ENCODE measurements at places on chromosomes 2 and 18.

DNA sequence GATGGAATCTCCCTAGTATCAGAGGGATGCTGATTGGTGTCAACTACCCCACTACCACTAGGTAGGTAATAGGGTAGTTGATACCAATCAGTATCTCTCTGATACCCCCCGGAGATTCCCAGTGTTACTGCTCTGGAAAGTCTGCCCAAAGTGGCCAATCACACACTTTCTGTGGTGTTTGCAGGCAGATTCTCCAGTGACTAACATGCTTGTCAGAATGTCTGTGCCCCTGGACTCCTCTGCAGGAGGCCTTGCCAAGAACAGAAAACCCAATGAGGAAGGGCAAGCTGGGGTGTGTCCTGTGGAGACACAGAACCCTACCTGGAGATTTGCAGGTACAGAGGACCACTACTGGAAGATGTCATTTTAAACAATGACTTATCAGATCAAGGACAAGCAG, 135.1 kb downstream of the RIT2 start:
- no peak for DNase-seq

DNA sequence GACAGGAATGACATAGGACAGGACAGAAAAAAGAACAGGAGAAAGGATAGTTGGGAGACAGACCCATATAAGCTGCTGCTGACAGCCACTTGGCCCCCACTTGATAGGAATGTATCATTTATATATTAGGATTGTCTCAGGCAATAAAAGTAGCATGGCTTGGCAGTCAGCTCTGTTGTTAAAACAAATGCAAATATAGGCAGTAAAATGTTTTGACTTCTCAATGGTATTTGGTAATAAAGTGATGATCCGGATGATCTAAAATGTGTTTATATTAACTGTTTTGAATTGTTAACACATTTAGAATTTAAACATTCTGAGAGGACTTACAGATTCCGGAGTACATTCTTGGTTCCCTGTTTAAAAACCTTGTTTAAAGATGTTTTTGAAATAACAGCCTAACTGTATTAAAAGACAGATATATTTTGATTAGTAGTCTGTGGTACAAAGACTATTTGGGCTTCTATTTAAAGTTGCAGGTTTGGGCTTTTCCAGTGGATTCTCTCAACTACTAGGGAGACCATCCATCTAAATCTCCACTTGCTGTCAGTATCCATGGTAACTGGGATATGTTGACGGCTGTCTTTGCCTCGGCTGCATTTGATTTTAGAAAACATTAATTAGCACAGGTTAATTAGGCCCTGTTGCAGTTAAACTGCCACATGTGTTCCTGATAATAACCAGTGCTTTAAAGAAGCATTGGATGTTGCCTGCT, 147.6 kb downstream of the ESCO1 start:
- no peak for DNase-seq

DNA sequence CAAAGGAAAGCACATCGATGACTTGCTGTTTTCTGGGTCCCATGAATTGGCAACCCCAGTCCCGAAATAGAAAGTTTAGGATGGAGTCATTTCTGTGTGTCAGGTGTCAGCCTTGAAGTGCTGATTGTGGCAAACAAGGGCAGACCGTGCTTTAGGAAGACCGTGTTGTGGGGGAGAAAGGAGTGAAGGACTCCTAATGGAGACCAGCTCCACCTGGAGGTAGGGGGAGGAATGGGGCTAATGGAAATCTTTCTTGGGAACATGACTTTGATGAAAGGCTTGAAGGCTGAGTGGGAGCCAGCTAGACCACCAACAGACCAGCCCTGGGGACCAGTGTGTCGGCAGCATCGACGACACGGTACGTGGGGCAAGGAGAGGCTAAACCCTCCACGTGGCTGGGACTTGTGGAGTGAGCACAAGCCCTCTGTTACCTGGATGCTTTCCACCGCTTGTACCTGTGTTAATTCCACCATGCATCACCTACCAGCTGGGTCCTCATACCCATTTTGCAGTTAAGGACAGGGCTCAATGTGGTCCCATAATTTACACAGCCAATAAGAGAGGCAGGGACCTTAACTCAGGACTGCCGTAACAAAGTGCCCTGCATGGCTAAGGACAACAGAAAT, 104.2 kb downstream of the SH3BP4 start:
- no peak for DNase-seq

DNA sequence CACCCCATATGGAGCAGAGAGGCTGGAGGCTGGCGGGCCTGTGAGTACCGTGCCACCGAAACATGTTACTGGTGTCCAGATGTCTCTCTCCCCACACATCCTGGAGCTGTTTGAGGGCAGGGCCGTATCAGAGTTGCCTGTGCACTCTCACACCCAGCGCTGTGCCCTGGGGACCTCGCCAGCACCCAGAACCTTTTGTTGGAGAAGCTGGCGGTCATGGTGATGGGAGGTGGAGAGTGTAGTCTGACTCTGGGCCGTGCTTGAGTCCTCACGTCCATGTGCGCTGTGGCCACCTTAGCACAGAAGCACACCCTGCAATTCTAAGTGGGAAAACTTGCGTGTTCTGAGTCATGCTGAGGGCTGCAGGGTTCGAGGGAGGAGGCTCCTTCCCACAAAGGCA, 259.2 kb downstream of the NDUFA10 start:
- DNase-seq: no peak

DNA sequence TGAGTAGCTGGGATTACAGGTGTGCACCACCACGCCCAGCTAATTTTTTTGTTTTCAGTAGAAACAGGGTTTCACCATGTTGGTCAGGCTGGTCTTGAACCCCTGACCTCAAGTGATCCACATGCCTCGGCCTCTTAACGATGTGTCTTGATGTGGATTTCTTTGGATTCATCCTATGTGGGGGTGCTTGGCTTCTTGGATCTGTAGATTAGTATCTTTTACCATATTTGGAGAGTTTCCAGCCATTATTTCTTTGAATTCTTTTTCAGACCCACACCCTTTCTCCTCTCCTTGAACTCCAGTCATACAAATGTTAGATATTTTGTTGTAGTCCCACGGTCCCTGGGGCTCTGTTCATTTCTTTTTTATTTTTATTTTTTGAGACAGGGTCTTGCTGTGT, 6.8 kb upstream of the TOGARAM2 start:
- no peak for DNase-seq

- DNase-seq: no peak
These were observed 52.2 kb downstream of the ODC1 start for GRCh38 chr2:10395893-10396292.

GRCh38 chr2:205800773-205801172, 118.5 kb downstream of the NRP2 start:
- DNase-seq: no peak

- no peak for DNase-seq
These were observed 32.5 kb downstream of the SLC1A4 start for GRCh38 chr2:65021709-65022108.

GRCh38 chr2:153818242-153818641, 53.5 kb upstream of the GALNT13 start:
- no peak for DNase-seq

DNA sequence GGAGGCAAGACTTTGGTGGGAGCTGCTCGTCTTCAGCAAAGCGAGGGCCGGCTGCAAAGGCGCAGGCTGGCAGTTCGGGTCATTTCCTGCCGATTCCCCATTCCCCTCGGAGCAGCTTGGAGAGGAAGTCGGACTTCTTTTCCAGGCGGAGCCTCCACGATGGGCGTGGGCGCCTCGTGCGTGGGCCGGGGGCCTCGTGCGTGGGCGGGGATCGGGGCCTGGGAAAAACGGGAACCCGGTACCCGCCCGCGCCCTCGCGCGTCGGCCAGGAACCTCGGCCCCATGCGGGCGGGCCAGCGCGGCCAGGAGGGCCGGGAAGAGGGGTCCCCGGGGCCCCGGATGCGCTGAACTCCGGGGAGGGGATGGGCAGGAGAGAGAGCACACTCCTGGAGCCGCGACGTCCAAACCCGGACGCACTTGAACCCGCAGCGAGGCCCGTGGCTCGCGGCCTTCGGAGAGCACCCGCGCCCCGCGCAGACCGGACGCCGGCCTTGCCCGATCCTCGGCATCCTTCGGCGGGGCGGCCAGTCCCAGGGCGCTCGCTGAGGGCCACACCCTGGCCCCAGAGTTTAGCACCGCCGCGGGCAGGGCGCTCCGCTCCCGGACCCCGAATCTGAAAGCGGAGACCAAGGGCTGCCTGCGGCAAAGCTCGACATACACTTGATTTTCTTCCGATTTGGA, 368.4 kb downstream of the MTX2 start:
- peak; percentile 64 for DNase-seq

DNA sequence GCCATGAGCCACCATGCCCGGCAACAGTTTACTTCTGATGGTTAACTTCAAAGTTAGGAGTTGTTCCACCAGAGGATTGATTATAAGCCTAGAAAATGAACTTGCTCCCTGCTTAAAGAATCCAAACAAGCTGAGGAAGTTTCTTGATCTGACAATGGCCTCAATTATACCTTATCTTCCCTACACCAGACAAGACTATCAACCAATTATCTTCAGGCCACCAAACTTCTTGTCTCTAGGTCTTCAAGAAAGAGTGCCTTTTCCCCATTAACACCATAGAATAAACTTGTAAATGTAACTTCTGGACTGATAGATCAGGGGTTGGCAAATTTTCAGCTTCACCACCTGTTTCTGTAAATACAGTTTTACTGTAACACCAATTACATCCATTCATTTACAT, 15.0 kb downstream of the ZC3H8 start:
- DNase-seq: no peak

DNA sequence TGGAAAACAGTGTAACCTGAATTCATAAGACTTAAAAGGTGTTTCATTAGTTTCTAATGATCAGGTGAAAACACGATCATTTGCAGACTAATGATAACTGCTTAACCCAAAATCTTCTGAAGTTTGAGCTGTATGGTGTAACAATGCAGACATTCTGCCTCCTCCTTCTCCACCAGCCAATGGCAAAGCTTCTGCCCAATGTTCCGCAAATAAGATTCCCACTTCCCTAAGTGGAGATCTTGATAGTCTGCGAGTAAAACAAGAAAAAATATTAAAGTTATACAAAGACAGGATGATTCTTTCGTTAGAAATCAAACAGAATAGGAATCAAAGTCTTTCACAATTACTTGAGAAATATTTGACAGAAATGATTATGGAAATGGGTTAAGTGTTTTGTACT, 8.1 kb downstream of the C2orf42 start:
- DNase-seq: no peak

GRCh38 chr2:75310876-75311275, 111.6 kb upstream of the TACR1 start:
- no peak for DNase-seq

GRCh38 chr2:143890798-143891197, 629.1 kb downstream of the ZEB2 start:
- no peak for DNase-seq

- DNase-seq: no peak
These were observed 4.7 kb downstream of the NBAS start for GRCh38 chr2:15556311-15556930.

- DNase-seq: no peak
These were observed 611.3 kb upstream of the SYT4 start for GRCh38 chr18:43888598-43888997.

DNA sequence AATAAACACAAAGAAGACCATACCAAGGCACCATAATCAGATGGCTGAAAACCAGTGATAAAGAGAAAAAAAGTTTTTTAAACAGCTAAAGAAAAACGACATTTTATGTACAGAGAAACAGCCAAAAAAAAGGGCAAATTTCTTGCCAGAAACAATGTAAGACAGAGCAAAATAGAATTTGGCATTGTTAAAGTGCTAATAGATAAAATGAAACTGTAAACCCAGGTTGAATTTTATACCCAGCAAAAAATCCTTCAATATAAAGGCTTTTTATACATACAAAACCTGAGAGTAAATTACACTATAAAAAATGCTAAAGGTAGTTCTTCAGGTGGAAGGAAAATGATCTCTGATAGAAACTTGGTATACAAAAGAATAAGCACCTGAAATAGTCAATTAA, 45.7 kb downstream of the FAM117B start:
- DNase-seq: no peak

Data from activated CD8-positive, alpha-beta memory T cell treated with anti-CD3 and anti-CD28 coated beads for 24 hours (primary cell).